ENCODE measurements at places on chromosomes 2 and 18.
A peak's percentile ranks its signal among the peaks of the same experiment; 100 is the strongest.

DNA sequence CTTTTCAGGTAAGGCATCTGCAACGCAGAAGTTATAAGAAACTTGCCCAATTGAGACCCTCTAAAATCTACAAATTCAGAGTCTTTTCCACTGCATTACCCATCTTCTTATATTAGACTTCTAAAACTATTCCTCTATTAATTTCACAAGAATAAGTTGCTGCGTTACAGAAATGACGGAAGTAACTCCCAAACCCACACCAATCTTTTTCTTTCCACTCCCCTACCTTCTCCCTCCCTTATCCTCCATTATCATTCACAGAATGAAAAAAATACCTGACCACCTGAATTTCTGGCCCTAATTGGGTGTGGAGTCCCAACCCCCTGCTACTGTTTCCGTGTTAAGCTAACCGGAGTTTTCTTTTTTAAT, 689 bp downstream of the RPRD1A start:
- DNase-seq = no peak

- no peak for DNase-seq
Observed at GRCh38 chr18:23640052-23640451, 22.7 kb downstream of the ANKRD29 start.

GRCh38 chr2:43185146-43185545, 41.3 kb downstream of the ZFP36L2 start:
- no peak for DNase-seq

DNA sequence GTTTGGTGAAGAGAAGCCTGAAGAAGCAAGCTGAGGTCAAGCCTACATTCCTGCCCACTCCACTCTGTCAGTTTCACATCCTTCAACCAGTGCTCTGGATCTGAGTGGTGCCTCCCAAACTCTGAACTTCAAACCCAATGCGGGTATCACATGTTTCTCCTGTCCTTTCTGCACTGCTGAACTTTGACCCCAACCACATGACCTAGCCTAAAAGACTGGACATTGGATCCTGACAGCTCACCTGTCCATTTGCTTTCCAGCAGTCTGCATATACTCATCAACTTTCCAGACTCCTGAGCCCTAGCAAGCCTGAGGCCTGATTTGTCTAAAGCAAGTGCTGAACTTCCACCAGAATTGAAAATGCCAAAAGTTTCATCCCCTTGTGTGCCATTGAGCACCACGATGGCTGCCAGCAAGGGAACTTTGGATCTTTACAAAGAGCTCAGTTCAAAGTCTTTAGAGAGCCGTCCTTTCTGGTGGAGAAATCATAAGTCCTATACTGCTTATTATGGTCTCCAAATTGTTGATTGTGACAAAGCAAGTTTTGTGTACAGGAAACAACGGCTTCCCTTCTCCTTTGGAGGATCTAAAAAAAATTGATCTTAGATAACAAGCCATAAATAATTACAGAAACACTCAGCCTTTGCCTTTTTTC, 37.6 kb upstream of the ITGA6 start:
- no peak for DNase-seq

DNA sequence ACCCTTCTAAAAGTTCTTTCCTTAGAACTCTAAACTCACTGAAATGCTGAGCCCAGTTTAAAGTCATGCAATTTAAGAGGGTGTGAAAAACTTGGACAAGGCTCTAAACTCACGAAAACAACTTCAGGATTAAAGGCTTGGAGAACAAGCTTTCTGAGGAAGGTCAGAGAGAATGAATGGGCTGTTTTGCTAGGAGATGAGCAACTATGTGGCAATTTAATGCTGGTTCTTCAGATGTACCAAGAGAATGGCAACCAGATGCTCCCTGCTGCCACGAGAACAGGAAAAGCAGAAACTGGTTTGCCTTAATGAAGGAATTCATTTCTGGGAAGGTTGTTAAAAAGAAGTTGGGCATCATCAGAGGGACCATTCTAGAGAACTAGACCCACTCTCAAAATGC, 77.8 kb upstream of the PMAIP1 start:
- DNase-seq = no peak

DNA sequence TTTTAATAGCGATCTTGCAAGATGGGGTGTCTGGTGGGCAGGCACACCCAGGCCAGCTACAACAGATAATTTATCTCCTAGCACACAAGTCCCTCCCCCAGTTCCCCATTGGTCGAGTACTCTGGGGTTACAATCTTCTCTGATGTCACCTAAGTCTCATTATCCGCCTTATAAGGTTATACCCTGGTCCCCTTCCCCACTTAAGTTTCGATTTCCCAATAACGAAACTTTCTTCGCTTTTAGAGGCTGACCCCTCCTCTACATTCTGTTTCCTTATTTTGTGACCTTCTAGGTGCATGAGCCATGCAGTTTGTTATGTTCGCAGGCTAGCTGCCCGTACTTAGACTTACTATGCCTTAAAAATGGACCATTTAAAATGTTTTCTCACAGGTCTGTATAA, 180.1 kb downstream of the CAPN13 start:
- no peak for DNase-seq

- DNase-seq = no peak
Observed at GRCh38 chr2:238987352-238987981, 139.6 kb downstream of the TWIST2 start.

DNA sequence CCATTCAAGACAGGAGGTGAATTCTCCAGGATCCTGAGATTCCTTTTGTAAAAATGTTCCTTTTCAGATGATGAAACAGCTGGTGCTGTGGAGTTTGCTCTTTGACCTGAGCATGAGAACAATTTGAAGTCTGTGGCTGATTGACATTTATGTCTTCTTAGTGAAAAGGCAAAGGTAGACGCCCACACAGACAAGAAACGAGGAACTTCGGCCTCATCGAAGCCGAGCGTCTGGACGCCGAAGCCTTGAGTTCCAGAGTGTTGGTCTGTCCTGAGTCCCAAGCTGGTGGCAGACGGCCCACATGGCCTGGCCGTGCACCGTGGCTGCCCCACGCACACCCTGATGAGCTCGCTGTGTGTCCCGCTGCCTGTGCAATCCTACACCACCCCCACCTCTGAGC, 20.7 kb upstream of the SNTG2 start:
- no peak for DNase-seq

- DNase-seq = no peak
Observed at GRCh38 chr2:18479947-18480369, 80.5 kb downstream of the RDH14 start.

DNA sequence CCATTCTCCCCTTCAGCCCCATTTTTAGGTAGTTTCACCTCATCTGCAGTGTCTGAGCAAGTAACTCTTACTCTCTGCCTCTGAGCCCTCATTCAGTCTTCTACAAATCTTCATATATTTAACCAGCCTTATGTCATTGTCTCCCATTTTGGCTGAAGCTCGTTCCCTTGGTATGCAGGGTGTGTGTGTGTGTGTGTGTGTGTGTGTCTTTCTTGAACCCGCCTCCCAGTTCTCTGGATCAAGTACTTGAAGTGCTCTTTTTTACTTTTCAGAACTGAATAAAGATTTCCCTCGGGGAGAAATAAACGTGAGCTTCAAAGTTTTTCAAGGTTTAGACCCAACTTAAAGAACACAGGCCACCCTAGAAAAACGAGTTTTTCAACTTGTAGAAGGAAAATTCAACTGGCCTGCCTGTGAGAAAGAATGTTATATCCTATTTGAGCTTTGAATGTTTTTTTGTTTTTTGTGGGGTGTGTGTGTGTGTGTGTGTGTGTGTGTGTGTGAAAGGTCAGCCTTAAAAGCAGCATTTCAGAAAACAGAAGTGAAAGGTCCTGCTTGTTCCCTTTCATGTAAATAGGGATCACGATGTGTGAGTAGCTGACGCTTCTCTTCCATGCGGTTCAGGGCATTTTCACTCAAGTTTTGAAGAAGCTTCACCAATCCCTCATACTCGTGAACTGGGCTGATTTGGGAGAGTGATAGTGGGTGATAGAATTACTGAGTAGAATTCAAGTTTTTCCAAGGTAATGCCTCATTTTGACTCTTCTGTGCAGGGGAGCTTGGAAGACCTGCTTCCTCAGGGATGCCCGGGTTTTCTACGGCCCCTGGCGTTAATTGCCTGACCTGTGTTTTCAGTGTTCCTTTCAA, 50.6 kb upstream of the EML6 start:
- DNase-seq = no peak

GRCh38 chr18:23238152-23238531, 102.9 kb downstream of the CABLES1 start:
- DNase-seq = no peak

DNA sequence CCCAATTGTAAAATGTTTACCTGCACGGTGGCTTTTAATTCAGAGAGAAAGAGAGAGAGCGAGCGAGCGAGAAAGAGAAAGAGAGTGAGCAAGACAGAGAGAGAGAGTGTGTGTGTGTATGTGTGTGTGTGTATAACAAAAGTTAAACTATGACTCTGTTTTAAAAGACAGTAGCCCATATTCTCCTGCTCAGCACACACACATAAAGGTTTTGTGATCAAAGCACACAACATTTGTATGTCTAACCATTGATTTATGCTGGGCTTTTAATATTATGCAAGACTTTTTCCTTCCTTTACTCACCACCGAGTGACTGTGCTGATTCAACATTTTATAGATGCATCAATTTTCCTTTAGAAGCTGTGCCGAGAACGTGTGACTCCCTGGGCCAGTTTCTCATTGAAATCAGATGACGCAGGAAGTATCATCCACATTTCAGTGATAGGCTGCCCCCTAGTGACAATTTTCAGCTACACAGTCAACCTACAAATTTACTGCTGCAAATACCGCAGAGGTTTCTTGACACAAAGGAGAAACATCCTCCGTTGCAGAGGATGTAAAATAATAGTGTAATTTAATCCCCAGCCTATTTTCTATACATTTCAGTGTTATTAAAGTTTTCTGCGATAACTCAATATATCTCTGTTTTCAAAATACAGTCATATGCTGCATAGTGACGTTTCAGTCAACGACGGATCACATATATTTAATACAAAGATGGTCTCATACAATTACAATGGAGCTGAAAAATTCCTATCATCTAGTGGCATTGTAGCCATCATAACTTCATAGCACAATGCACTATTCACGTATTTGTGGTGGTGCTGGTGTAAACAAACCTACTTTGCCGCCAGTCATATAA, 165.9 kb upstream of the TANK start:
- peak; percentile 67 for DNase-seq

DNA sequence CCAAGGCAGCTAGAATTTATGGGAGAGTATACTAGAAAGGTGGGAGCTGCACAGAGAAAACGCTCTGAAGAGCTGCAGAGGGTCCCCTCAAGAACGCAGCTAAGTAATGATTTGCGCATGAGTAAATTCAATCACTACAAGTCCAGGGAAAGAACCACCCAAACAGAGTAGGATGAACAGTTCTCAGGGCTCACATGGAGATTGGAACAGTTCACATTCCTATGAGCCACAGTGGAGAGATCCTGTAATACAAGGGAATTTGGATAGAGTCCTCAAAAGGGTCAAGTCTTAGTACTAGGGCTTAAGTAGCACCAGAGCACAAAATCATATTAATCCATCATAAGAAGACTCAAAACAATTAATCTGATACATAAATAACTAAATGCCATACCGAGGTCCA, 12.7 kb downstream of the OLA1 start:
- DNase-seq = no peak

- DNase-seq = no peak
Observed at GRCh38 chr2:227386630-227387029, 1.1 kb downstream of the SCYGR1 start.

GRCh38 chr18:73656691-73657090, 490.9 kb downstream of the FBXO15 start:
- no peak for DNase-seq

DNA sequence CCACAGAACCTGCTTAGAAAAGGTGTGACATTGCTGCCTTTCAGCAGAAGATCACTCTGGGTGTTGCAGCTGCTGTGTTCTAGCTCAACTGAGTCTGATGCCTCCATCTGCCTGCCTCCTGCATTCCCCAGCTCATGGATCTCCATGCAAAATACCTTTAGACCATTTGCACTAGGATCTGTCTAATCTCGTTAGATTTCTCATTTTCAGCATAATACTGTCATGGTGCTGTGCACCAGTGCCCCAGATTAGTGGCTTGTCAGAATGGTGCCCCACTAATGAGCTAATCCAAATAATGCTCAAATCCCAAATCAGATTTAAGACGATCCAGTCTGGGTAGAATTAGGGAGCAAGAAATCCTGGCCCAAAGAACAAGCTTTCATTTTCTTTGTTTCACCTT, 284.4 kb upstream of the PARD3B start:
- DNase-seq = no peak

- DNase-seq = no peak
Observed at GRCh38 chr2:119174993-119175347, 16.4 kb upstream of the C1QL2 start.

DNA sequence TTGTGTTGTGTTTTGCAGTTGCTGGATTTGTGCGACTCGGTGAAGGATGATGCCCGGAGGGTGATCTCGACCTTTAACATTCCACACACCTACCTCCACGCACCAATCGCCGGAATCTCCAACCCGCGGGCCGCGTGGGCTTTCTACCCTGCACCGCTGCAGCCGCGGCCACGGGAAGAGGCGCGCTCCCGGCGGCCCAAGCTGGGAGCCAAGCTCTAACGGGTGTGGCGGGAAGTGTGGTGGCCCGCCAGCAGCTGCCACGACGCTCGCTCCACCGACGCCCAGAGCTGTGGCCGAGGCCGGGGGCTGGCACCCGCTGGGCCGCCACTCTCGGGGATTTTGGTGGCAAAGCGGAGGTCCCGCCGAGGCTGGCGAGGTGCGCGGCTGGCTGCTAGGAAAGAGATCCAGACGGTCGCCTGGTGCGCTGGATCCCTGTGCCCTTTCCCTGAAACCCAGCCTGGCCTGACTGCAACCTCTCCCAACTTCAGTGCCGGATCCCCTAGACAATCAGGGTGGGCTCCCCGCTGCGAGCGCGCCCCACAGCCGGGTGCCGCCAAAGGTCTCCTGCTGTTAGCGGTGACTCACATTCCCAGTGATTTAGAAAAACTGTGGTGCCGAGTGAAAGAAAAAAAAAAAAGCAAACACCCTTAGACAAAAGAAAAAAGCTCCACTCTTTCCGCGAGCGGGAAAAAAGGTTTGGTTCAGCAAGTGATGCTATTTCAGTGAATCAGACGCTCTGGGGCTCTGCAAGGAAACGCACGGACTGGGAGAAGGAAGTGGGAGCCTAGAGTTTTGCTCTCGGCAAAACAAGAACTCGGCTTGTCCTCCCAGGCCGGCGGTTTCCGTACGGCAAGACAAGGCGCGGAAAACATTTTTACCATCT, 2.9 kb upstream of the BCL2L11 start:
- DNase-seq = no peak

DNA sequence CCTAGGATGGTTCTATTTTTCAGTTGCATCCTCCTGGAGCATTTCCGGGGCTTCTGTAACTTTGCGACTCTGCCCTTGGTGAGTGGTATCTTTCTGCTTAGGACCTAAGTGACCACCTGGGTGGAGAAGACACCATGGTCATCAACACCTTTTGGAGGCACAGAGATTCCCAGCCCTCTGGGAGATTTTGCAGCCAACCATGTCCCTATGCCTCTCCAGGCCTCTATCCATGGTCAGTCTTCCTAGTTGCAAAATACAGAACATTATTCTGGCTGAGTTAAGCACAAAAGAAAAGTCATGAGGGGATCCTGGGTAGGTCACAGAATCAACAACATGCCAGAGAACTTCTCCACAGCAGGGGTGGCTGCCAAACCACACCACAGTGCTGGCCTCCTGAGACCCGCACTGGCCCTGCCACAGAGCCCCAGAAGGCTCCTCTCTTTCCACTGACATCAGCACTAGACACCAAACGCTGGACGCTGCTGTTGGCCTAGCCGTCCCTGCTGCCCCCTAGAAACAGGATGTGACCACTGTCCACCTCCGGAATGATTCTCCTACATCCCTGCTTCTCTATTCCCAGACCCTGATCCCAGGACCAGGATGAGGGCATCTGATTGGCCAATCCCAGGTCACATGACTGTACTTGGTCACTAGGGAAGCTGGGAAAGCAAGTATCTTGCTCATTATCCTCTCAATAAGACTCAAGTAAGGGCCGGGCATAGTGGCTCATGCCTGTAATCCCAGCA, 47.7 kb downstream of the SMAD7 start:
- no peak for DNase-seq
